ENCODE measurements at places on chromosomes 12 and 14.
A peak's percentile ranks its signal among the peaks of the same experiment; 100 is the strongest.

DNA sequence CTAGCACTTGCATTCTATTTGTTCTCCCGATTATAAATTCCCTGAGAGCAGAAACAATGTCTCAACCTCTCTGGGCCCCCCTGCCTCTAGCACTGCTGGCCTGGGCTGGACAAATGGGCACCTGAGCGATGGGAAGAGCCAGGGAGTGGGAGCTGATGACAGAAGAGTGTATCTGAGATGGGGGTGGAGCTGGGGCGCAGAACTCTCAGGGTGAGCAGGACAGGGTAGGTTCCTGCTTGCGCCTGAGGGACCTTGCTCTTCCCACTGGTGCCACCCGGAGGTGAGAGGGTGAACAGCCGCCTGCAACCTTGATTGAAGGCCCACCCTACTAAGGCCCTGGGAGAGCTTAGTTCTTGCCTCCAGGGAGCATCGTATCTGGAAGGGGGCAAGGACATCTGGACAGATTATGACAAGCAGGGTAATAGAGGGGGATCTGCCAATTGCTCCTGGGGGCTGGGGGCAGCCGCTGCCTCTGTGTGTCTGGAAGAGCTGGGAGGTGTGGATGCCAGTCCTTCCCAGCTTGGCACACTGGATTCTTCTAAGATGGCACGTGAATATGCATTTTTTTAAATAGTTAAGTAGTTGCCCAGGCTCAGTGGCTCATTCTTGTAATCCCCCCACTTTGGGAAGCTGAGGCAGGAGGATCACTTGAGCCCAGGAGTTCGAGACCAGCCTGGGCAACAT, 43.0 kb upstream of the TSPAN9 start:
- DNase-seq, result no peak

DNA sequence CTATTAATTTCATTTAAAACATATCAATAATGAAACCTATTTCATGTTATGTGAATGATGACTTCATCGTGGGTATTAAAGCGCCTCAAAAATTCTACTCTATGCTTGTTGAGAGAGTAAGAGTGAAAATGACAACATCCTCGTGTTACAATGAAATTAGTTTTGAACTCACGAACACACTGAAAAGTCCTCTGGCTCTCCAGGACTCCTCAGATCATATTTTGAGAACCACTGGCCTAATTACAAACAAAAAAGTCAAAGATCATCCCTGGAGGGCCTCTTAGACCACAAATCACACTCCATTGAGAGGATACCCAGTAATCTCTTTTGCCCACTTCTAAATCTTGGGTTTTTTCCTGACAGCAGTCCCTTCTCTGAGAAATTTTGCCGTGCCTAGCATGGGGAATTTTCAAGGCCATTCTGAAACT, 19.1 kb downstream of the DAAM1 start:
- no peak for DNase-seq

- no peak for DNase-seq
These were observed 33.3 kb upstream of the CCDC198 start for GRCh38 chr14:57526942-57527341.

GRCh38 chr12:87444039-87444438, 585.2 kb downstream of the C12orf50 start:
- no peak for DNase-seq

- no peak for DNase-seq
These were observed 5.3 kb downstream of the DYRK4 start for GRCh38 chr12:4567073-4567881.

GRCh38 chr12:74412606-74413230, 124.9 kb upstream of the ATXN7L3B start:
- DNase-seq, result no peak

DNA sequence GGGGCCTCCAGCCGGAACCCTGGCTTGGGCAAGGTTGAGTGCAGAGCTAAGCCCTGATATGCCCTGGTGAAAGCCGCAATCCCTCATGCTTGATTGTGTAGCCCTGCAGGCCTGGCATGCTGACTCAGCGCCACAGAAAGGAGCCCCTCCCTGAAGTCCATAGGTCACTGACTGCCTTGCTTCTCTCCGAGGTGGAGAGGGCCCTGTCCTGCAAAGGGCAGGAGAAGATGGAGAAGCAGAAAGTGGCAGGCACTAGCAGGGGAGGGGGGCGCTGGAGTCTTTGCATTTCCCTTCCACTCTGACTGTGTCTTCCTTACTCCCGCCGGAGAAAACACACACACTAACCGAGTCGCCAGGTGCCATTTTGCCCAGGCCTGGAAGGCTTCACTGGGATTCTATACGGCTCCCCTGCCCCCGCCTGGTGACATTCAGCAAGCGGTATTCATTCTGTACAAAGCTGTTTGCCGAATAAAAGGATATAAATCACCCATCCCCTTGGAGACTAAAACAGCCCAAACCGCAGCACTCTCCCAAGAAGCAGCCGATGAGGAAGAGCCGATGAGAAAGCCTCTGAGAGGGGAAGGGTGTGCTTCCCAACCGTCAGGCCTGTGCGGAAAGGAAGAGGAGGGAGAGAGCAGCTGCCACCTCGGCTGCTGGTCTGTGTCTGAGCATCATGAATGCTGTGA, 69.8 kb downstream of the SLC6A12 start:
- DNase-seq, result no peak

- no peak for DNase-seq
These were observed 79.6 kb downstream of the OTX2 start for GRCh38 chr14:56730538-56731145.

GRCh38 chr12:101207086-101207780, 2.8 kb downstream of the SLC5A8 start:
- no peak for DNase-seq

DNA sequence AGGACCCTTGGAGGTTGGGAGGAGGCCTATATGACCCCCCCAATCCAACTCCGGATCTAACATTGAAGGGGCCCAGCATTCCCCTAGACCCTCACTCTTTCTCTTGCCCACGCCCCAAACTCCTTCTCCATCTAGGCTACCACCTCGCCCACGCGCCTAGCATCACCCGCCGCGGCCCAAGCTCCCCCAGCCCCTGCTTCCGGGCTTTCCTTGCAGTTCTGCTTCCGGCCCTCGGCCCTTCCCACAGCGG, 445 bp downstream of the CERS5 start:
- DNase-seq, result peak; percentile 49

DNA sequence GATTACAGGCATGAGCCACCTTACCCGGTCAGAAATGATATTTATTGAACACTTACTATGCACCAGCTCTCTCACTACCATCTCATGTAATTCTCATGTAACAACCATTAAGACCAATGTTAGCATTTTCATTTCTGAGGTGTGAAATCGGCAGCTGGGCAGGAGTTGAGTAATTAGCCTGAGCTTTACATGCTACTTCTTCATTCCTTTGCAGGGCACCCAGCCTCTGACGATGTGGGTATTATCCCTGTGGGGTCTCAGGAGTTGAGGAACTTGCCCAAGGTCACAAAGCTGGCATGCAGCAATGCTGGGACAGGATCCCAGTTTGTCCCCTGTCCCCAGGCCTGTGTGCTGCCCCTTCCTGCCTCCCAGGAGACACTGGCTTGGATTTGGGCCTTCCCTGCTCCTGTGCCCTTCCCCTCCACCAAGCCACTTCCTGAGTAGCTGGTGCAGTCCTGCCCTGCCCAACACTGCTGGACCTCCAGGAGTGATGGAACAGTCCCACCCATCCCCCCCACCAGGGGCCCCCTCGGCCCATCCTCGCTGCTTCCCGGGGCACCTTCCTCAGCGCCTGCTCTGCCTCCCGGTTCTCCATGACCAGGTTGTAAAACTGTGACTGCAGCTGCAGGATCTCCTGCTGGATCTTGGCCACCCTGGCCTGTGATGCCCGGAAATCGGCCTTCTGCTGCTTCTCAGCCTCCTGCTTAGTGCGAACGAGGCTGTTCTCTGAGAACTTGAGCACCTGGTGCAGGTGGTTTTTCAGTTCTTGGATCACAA, 14.7 kb downstream of the RITA1 start:
- DNase-seq, result no peak

DNA sequence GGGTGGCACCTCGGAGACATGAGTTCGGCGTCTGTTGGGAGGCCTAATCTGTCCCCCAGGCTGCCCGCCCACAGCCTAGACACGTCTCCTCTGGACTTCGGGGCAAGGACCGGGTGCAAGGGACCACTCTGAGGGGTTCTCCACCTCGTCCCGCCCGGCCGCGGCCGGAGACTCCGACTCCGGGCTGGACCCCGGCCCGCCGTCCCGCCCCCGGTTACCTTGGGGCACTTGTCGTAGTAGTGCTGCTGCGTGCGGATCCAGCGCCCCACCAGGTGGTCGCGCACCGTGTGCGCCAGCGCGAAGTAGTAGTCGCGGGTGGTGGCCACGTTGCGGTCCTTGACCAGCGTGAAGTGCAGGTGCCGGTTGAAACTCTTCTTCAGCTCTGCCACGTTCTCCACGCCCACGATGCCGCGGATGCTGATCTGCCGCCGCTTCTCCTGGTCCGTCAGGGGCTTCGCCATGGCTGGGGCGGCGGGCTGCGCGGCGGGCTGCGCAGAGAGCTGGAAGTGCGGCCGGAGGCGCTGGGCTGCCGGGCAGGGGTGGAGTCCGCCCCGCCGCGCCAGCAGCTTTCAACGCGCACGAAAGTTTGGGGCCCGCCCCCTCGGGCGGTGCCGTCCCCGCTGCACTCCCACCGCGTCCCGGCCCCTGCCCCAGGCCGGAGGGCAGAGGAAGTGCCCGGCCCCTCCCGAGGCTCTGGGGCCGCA, at the start of gene PYGL:
Gene PYGL (minus strand): TSS at position 541 of the 704 bp plus-strand sequence. CDS start 80 bp downstream, at position 461.
- DNase-seq, result peak; percentile 29

- DNase-seq, result no peak
These were observed 124.2 kb downstream of the HMGA2 start for GRCh38 chr12:65948320-65949008.

DNA sequence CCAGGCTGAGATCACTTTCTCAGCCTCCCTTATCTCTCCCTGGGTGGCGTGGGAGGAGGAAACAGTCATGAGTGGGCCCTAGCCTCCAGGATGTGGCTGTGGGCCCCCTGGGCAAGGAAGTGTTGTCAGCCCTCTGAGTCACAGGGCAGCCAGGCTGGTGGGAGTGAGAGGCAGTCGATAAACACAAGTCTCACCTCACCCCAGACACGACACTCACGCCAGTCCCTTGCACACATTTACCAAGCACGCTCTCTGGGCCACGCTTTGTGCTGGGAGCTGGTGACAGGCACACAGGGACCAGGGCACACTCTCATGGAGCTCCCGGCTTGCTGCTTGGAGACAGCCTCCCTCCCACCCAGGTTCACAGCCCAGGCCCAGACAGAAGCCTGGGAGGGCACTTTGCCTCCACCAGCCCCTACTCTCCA, 1.9 kb upstream of the KRT79 start:
- peak; percentile 75 for DNase-seq

GRCh38 chr14:29919845-29920244, 7.8 kb downstream of the PRKD1 start:
- DNase-seq, result no peak

DNA sequence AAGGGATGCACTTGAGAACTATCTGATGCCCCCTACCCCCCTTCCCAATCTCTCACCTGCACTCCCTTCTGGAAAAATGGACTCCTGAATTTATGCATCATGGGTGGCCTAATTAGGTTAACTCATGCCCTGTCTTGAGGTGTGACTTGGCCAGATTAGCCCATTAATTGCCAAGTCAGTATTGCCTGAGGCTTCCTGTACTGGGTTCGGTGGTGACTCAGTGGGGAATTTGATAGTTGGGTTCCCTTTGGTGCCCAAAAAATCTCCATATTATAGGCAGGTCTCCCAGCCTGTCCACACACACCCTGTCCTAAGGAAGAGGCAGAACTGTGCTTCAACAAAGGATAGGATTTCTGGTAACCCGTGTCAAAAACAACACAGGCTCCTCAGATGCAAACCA, 146.1 kb downstream of the CHST11 start:
- no peak for DNase-seq

GRCh38 chr14:45526715-45527549, 273.9 kb upstream of the MIS18BP1 start:
- DNase-seq, result no peak

GRCh38 chr14:37122919-37123639, 49.3 kb downstream of the SLC25A21 start:
- DNase-seq, result no peak

DNA sequence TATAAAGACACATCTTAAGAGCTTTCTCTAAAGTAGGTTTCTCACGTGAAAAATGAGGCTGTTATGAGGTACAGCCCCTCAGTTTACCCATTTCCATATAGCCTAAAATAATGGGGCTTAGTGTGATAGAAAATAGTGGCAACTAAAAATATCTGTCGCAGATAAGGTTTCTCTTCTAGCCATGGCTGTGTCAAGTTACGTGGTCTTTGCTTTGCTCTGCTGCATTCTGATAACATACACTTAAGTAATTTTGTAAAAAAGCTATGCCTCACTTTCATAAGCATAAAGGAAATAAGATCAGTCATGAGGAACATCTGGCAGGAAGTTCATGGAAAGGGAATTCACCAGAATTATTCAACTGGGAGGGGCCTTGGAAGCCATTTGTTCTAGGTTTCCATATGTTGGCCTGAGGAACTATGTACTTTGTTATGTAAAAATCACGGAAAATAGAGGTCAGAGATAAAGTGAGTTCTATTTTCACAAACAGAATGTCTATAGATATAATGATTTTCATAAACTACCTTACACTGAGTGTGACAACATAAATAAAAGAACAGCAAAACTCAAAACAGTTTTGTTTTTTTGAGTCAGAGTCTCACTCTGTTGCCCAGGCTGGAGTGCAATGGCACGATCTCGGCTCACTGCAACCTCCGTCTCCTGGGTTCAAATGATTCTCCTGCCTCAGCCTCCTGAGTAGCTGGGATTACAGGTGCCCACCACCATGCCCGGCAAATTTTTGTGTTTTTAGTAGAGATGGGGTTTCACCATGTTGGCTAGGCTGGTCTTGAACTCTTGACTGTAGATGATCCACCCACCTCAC, 195.6 kb upstream of the KRR1 start:
- DNase-seq, result no peak

- no peak for DNase-seq
These were observed 12.6 kb upstream of the DDX47 start for GRCh38 chr12:12800406-12801180.
